Posterior vena cava (tissue), 2 donors: ENCODE measurements at places on chromosomes 7 and 10.
A peak's percentile ranks its signal among the peaks of the same experiment; 100 is the strongest.

GRCh38 chr7:99497766-99498545 lies 2.1 kb downstream of the ZNF394 start:
- no peak for DNase-seq

GRCh38 chr7:158663428-158663741 lies 41.2 kb downstream of the NCAPG2 start:
- no peak for DNase-seq

GRCh38 chr7:96962221-96962885 lies 43.0 kb upstream of the DLX6 start:
- DNase-seq: peak; percentile 91

GRCh38 chr7:50580057-50580456 lies 14.9 kb upstream of the DDC start:
- DNase-seq: no peak

GRCh38 chr10:57627642-57628178 lies 640.0 kb downstream of the IPMK start:
- no peak for DNase-seq

DNA sequence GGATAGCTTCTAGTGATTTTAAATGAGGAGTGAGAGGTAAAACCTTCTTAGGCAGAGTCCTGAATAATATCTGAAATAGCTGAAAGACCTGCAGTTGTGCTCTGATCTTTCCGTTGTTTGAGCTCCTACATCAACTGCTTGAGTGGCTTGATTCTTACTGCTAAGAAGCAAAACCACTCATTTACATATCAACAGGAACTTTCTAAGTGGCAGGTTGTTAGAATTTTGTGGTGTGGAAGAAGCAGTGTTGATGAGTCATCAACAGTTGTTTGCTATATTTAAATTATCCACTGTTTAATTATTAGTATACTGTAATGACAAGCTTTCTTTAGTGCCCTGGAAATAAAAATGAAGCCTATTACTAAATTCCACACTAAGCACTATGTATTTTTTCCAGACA lies 689.5 kb downstream of the DNAJB9 start:
- DNase-seq: no peak

- DNase-seq: no peak
Observed at GRCh38 chr7:106571563-106571962, 89.4 kb downstream of the CCDC71L start.

DNA sequence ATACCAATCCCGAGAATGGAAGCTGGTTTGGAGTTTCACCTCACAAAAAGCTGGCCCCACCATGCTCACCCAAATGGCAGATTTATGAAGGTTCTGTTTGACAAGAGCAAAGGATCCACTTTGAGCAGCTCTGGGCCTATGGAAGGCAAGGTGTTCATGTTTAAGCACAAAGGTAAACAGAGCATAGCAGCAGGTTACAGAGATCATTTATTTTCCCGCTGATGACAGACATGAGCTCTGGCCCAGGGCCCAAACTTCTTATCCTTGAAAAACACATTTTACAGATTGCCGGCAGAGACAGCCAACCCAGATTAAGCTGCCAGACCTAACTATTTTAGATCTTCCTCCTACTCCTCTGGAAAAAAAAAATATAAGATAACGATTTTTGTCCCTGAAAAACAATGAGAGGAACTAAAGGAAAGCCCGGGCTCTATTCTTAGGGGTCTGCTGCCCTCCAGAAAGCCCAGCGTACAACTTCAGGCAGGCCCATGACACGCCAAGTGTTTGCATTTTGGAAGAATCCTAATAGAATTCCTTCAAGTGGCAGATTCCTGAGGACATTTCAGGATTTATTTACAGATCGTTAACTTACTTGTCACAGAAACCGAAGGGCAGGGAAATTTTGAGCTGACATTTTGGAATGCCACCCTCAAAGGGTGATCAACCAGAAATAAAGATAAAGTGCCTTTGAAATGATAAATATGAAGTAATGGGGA lies 40.0 kb downstream of the SYPL1 start:
- no peak for DNase-seq

DNA sequence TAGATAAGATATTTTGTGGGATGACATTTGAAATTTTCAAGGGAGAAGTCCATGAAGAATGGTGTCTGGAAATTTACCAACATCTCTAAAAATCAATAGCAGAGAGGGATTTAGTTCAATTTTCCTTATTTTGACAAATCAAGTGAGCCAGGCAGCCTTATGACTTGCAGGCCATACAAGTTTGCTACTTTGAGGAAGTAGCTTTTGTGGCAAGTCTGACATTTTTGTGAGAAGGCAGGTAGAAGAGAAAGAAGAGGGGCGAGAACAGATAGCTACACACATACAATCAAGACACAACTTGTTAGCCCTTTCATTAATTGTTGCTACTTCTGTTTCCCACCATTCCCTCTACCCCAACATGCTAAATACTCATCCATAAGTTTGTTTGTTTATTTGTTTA lies 74.5 kb upstream of the OIT3 start:
- no peak for DNase-seq

DNA sequence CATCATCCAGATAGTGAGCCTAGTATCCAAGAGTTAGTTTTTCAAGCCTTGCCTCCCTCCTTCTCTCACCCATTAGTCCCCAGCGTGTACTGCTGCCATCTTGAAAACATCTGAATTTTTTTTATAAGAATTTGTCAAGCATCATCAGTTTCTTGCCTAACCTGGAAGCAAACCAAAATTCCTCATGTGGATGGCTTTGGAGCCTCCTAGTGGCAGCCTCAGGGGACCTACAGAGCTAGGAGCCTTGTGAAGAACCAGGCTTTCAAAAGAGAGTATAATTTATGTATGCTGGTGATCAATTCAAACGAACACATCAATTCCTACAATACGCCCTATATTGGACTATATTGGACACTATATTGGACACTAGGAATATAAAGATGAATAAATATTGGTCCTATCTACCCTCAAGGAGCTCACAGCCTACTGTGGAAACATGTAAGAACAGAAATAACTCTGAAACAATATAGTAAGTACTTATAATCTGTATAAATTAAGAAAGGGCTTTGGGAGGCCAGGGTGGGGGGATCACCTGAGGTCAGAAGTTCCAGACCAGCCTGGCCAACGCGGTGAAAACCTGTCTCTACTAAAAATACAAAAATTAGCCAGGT lies 63.4 kb downstream of the HPSE2 start:
- no peak for DNase-seq

- no peak for DNase-seq
Observed at GRCh38 chr10:48879451-48879850, 60.2 kb downstream of the LRRC18 start.

GRCh38 chr7:81234896-81235295 lies 316.0 kb upstream of the SEMA3C start:
- DNase-seq: no peak

DNA sequence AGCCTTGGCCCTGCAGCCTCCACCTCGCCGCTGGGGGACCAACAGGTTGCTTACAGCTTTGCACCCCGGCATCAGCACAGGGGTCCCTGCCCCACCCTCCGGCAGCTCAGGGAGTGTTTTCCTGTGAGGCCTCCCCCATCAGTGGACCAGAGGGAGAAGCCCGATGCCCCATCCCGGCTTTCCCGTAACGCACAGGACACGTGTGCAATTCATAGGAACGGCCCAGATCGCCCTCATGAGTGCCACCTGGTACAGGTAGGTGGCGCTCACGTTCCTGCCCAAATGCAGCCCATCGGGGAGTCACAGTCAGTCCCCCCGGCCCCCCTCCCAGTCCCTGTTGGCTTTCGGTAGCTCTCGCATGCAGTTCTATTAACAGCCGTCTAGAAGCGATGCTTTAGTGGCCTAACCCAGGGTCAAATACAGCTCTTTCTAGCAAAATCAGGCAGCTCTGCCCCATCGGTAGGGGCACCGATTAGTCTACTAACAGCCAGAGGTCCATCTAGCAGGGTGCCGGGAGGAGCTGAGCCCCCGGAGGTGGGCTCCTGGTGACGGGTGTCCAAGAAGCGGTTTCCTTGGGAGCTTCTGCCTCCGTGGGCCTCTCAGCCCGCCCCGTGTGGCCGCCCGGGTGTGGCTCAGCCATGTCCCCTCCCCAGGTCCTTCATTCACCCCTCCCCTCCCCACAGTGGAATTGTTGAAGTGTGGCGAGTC lies 48.4 kb upstream of the GTF2IRD1 start:
- DNase-seq: no peak

GRCh38 chr10:124409696-124410095 lies 9.0 kb downstream of the OAT start:
- no peak for DNase-seq

GRCh38 chr10:88115968-88116367 lies 252.5 kb downstream of the PTEN start:
- DNase-seq: no peak

DNA sequence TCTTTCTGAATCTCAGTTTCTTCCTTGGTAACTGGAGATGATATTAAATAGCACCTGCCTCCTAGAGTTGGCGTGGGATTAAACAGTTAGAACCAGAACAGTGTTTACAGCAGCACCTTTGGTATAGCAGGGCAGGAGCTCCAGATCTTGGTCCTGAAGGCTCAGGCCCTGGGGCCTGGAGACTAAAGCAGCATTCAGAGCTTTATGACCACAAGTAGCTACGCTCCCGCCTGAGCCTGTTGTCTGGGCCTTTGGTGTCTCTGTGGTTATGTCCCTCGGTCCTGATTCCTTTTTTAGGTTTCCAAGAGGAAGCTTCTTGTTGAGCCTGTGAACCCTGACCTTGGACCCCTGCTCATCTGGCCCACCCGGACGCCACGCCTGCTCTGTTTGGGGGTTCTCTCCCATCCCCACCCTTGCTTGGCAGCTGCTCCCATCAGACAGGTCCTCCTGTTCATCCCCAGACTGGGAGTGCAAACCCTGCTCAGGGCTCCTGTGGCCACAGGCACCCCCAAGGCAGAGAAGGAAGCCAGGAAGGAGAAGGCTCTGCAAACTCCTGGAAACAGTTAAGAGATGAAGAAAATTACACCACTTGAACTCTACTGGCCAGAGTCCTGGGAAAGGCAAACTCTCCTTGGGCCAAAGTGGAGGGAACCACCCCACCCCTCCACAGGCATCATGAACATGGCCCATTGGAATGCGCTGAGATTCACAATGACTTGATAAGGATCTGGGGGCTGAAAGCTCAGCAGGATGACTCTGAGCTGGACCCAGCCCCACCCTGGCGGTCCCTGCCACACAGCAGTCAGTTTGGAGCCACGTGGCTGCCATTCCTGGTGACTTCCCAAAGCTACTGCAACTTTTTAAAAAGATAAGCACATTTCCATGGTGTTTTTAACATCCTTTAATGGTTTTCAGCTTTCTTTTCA lies 50.1 kb upstream of the TMEM72 start:
- DNase-seq: peak; percentile 92

DNA sequence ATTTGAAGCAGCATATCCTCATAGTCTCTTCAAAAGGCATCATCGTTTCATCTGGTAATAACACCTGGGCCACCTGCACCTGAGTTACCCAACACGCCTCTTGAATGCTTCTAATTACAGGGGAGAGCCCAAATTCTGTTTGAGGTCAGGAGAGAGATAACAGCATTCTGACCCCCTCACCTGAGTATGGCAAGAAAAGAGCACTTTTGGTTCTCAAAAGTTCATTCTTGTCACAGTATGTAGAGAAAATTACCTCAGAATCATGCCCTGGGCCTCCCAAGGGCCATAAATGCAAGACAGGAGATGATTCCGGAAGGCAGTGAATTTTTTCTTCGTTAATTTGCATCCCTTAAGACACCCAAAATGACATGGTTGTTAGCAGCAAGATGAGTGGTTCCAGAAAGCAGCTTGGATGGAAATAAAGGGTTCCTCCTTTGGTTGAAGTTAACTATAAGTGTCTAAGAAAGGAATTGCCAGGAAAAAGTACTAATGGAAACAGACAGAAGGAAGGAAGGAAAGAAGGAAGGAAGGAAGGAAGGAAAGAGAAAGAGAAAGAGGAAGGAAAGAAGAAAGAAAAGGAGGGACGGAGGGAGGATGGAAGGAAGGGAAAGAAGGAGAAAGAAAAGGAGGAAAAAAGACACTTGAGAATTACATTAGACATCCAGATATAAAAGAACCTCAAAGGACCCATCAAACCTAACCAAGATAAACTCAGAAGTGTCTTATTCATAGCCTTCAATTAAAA lies 228.4 kb upstream of the RHOBTB1 start:
- no peak for DNase-seq

DNA sequence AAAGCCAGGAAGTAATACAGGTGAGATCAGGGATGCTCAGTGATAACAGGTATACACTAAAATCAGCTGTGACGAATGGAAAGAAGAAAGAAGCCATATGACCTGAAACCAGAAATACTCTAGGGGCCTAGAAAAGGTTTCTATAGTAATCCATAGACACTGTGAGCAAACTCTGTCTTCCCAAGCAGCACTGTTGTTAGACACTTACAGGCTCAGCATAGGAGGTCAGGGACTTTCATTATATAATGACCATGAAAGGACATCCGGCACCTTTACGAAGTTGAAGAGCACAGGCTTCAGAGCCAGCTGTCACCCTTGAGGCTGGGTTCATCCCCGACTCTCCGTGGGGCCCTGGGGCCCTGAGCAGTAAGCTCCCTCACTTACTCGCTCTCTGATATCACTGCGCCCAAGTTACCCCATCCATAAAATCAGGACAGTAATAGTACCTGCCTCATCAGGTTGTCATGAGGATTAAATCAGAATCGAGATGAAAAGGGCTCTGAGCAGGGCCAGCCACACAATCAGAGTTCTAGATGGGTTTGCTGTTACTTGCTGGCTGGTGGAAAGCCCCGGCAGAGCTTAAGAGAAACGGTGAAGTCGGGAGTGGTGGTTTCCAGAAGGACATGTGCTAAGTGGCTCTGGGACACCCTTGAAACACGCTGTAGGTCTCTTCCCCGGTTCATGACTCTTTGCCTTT lies 79.5 kb downstream of the ITIH5 start:
- no peak for DNase-seq

GRCh38 chr10:119208553-119208940 lies 1.2 kb downstream of the GRK5 start:
- DNase-seq: no peak

DNA sequence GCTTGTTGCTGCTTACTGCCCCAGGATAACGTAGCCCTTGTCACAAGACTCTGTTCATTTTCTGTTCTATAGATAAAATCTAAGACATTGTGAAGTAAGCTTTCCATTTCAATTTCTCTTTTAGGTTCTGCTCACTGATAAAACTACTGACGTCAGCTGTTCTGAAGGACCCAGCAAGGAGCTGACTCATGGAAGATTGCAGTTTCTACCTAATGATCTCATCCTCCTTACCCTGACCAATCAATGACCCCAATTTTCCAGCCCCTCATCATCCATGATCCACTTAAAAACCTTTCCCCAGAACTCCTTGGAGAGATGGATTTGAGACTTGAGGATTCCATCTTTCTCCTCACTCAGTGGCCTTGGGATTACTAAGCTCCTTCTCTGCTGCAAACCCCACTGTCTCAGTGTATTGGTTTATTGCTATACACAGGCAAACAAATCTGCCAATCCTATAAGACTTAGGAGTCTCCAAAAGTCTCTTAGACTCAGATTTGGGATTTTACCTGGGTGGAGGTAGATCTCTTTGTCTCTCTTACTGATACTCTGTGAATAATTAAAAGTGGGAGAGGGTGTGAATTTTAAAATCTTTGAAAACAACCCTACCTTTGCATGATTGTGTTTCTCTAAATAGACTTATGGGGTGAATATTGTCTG lies 109.2 kb upstream of the TRIM24 start:
- DNase-seq: no peak

DNA sequence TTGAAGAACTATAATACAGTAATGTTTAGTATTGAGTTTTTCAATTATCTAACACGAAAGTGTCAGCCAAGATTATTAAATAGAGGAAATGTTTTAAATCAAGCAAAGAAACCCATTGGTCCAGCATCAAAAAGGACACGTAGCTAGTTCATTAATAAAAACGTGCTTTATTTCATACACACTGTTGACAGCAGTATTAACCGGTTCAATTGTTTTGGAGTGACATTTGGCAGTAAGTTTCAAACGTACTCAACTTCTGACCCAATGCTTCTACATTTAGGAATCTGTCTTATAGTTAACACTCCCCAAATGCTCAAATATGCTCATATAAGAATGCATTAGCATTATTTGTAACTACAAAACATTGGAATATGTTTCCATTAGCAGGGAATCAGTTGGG lies 41.3 kb downstream of the SLC16A12 start:
- DNase-seq: no peak
